ENCODE measurements at places on chromosomes 3 and 15. TPM values are rescaled to one million over a fixed set of nuclear protein-coding genes. Genes with fewer than 3 reads are reported as not detected.

ANAPC13 gene
- 177 TPM for total RNA-seq

CHRNA5 gene
- total RNA-seq, result 2.0 TPM

MTMR10 gene
- 17.5 TPM for total RNA-seq

ADAMTS7 gene
- 36.4 TPM for total RNA-seq

SLC51B gene
- total RNA-seq, result not detected

SPTSSB gene
- not detected for total RNA-seq

CPOX gene
- total RNA-seq, result 18.2 TPM

CLEC3B gene
- total RNA-seq, result 0.75 TPM

ZNF385D gene
- total RNA-seq, result 1.6 TPM

MCF2L2 gene
- 0.64 TPM for total RNA-seq

PLA2G4D gene
- not detected for total RNA-seq

OIP5 gene
- not detected for total RNA-seq

CMTM6 gene
- total RNA-seq, result 44.7 TPM

LRRC34 gene
- total RNA-seq, result 1.8 TPM

GNAT1 gene
- 4.4 TPM for total RNA-seq

MYLK gene
- total RNA-seq, result 28.3 TPM

GOLGA8M gene
- 0.64 TPM for total RNA-seq

EBLN2 gene
- total RNA-seq, result 3.4 TPM

TMEM40 gene
- not detected for total RNA-seq

SLCO3A1 gene
- total RNA-seq, result not detected

SQOR gene
- total RNA-seq, result 18.1 TPM

RAP2B gene
- total RNA-seq, result 27.5 TPM

ADIPOQ gene
- not detected for total RNA-seq

IL16 gene
- total RNA-seq, result 0.32 TPM

C3orf49 gene
- not detected for total RNA-seq

BFSP2 gene
- total RNA-seq, result not detected

TMEM207 gene
- not detected for total RNA-seq

CCDC54 gene
- not detected for total RNA-seq

LRTM1 gene
- total RNA-seq, result 0.16 TPM

AQP9 gene
- 0.13 TPM for total RNA-seq

WNT5A gene
- total RNA-seq, result 35.5 TPM

CLN6 gene
- 16.0 TPM for total RNA-seq

TTLL13 gene
- total RNA-seq, result not detected

PLAAT1 gene
- total RNA-seq, result not detected
